PC-3 (cell line): ENCODE measurements at places on chromosomes 6 and 20. TPM values are rescaled to one million over a fixed set of nuclear protein-coding genes. Genes with fewer than 3 reads are reported as not detected.

DNA sequence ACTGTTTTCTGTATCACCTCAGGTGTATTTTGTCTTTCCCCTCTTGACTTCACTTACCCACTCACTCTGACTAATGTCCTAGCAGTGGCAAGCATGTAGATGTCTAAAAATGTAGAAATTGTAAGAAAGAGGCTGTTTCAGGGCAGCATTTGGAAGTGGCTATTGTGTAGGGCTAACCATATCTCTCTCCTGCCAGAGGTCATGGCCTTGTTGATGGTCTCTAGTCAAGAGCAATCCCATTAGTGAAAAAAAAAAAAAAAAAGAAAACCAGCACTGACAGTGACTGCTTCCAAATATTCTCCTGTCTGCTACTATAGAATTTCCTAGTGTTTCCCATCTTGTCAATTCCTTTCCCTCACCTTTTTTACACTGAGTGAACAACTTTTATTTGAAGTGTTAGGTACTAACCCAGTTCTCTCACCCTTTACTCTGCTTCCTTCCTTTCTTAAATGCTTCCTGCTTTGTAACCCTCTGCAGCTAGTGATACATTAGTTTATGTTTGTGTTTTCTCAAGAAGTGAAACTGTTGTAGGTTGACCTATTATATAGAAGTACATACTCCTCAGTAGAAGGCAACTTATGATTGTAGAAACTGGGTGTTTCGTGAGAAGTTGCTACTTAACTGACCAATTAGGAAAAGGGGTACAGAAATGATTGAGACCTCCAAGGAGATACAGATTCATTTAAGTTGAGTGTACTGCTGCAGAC is 174.1 kb upstream of the PTPRK start:
- DNase-seq, result no peak

- no peak for DNase-seq
Measured at GRCh38 chr6:98241630-98242029, 592.7 kb upstream of the POU3F2 start.

GRCh38 chr20:58522666-58523065 is 7.5 kb upstream of the APCDD1L start:
- no peak for DNase-seq

OR2H1 gene
- not detected in 2 replicates for total RNA-seq

DNA sequence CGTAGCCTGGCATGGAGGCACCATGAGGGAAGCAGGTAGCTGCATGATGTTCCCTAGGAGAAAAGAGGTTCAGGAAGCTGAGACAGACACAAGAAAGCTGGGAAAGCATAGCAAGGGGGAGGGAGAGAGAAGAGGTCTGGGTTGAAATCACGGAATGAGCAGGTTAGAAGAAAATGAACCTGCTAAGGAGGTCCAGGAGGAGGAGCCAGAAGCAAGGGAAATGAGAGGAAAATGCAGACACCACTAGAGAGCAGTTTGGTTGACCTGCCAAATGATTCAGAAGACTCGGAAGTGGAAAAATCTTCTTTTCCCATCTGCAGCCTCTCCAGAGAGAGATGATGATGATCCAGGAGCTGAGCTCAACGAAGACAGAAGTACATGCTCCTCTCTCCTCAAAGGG is 70.9 kb downstream of the VIP start:
- no peak for DNase-seq

BTN1A1 gene
- total RNA-seq, result not detected in 2 replicates

- peak; percentile 53 for DNase-seq
Measured at GRCh38 chr6:16286151-16286522, 47.8 kb downstream of the GMPR start.

- DNase-seq, result peak; percentile 14
Measured at GRCh38 chr6:131976545-131977061, 25.4 kb upstream of the CCN2 start.

LTB gene
- total RNA-seq, result 1.5 TPM in 1 of 2 replicates, not detected in the other

FAM83C gene
- 0.12 TPM in 1 of 2 replicates, not detected in the other for total RNA-seq

LY6G5C gene
- 1.6 and 1.8 TPM in 2 replicates for total RNA-seq

DNA sequence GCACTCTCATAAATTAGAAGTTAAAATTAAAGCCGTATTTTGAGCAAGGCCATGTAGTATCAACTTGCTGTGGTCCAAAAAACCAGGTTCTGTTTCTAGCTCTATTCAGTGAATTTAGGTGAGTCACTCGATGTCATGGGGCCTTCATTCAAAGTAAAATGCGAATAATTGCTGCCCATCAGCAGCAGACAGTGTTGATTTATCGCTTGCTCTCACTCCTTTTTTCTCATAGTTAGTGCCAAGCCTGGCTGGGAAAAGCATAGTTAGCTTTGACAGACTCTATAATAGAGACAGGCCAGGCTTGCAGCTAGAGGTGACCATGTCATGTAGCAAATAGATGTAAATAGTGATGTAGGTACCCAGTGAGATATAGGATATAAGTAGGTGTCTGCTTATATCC is 136.0 kb downstream of the EDN1 start:
- DNase-seq, result no peak

DNA sequence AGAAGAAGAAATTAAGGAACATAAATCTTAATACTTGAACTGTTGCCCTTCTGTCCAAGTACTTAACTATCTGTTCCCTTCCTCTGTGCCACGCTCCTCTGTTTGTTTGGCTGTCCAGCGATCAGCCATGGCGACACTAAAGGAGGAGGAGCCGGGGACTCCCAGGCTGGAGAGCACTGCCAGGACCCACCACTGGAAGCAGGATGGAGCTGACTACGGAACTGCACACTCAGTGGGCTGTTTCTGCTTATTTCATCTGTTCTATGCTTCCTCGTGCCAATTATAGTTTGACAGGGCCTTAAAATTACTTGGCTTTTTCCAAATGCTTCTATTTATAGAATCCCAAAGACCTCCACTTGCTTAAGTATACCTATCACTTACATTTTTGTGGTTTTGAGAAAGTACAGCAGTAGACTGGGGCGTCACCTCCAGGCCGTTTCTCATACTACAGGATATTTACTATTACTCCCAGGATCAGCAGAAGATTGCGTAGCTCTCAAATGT is 17.1 kb downstream of the IRF4 start:
- peak; percentile 25 for DNase-seq

GRCh38 chr20:6632187-6632586 is 135.3 kb upstream of the BMP2 start:
- no peak for DNase-seq

KIF13A gene
- total RNA-seq, result 21.3 and 27.1 TPM in 2 replicates

MROH8 gene
- 0.58 and 0.98 TPM in 2 replicates for total RNA-seq
